ENCODE measurements at places on chromosomes 3 and 15. TPM values are rescaled to one million over a fixed set of nuclear protein-coding genes. Genes with fewer than 3 reads are reported as not detected.
A peak's percentile ranks its signal among the peaks of the same experiment; 100 is the strongest.

DNA sequence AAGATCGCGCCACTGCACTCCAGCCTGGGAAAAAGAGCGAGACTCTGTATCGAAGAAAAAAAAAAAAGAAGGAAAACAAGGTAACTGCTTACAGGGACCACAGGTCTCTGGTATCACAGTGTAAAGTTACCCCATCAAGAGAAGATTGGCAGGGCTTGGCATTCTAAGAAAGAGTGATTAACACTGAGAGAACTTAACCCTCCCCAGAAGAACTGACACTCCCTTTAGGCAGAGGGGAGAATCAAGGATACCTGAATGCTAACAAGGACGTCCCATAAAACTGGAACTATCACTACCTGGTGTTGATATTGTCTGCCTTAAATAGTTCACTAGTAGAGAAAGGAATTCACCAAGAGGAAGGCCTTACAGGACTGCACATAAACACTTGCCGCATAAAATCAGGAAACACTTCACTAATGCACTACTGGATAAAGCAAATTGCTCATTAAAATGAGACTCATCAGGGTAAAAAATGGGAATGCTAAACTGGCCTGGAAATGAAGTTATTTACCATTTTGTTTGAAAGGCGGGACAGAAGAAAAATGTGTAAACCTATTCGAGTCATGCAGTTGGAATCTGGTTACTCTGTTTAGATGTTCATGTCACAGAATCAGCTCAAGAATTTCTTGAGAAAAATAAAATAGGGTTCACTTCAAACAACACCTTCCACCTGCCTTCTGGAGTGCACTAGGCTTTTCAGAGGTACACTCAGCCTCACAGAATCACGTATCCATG lies 121.6 kb downstream of the FOXP1 start:
- no peaks in the 10 kb centered on the region for H3K36me3 ChIP-seq
- H3K4me3 ChIP-seq, result no peak overlapping the region
- H3K27me3 ChIP-seq, result no peaks in the 10 kb centered on the region
- H3K4me1 ChIP-seq, result no peaks in the 10 kb centered on the region

The ATP13A3 gene
- total RNA-seq, result 103 TPM

DNA sequence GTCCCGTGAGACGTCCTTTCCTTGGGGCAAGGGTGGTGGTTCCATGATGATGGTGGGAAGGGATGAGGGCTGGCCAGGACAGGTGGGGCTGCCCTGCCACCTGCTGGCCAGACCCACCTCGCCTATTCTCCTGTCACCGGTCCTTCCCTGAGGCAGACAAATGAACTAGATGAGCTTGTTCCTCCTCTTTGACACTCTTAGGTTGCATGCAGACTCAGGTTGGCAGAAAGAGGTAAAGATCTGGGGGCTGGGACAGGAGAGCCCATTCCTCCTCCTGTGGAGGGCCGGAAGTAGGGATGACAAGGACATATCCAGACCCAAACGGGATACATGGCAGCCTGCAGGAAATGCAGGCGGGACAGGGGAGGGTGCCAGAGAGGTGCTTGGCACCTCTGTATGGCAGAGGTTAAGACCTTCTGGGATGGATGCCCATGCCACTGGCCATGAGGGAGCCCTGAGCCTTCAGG lies 38.6 kb downstream of the ACSBG1 start:
- H3K27me3 ChIP-seq, result no peaks in the 10 kb centered on the region
- no peaks in the 10 kb centered on the region for H3K4me1 ChIP-seq
- H3K4me3 ChIP-seq, result no peak overlapping the region
- H3K27ac ChIP-seq, result no peak overlapping the region
- DNase-seq, result no peak

The CCDC39 gene
- total RNA-seq, result 0.60 TPM

The OPA1 gene
- 56.3 TPM for total RNA-seq

The CAND2 gene
- total RNA-seq, result 7.1 TPM

The GJD2 gene
- not detected for total RNA-seq

- H3K36me3 ChIP-seq, result no peaks in the 10 kb centered on the region
- H3K4me3 ChIP-seq, result no peak overlapping the region
- H3K27me3 ChIP-seq, result no peaks in the 10 kb centered on the region
- no peak overlapping the region for H3K27ac ChIP-seq
- no peak for DNase-seq
These were observed 61.5 kb downstream of the P3H2 start for GRCh38 chr3:190059242-190059590.

GRCh38 chr3:152513301-152513960 lies 244.7 kb downstream of the MBNL1 start:
- H3K27ac ChIP-seq, result no peak overlapping the region
- no peak overlapping the region for H3K4me3 ChIP-seq
- H3K4me1 ChIP-seq, result no peaks in the 10 kb centered on the region

The GOLGA8J gene
- total RNA-seq, result not detected

DNA sequence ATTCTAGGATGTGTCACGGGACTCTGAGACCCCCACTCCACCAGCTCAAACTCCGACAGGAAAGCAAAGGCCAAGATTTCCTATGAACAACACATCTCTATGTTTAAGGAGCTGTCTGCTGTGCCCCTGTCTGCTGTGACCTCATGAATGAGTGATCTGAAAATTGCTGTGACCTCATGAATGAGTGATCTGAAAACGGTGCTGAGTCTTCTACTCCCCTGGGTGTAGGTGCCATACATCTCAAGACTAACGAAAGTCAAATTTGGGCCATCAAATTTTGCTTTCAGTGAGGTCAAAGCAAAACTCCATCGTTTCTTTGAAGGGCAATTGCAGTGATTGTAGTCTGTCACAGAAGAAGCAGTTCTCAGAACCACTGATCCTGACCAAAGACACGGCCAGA lies 24.4 kb downstream of the IL5RA start:
- H3K27ac ChIP-seq, result no peak overlapping the region
- H3K27me3 ChIP-seq, result no peaks in the 10 kb centered on the region
- no peaks in the 10 kb centered on the region for H3K36me3 ChIP-seq
- no peak overlapping the region for H3K4me3 ChIP-seq
- DNase-seq, result no peak
- no peaks in the 10 kb centered on the region for H3K4me1 ChIP-seq

DNA sequence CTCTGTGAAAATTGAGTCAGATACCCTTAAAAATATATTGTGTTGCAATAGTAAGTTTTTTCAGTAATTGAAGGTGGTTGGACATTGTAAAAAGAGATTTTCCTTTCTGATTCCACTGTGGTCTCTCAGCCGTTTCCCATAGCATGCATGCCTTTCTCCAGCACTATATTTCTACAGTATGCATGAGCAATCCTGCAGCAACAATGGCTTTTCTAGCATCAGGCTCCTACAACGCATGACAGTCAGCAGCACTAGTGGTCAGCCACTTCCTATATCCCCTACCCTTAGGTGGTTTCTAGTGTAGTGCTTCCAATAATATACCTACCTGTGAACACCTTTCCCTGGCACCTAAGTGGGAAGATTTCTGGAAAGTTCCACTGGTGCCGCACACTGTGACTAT lies 55.4 kb upstream of the SNRPN start:
- H3K4me1 ChIP-seq, result no peaks in the 10 kb centered on the region
- H3K27ac ChIP-seq, result no peak overlapping the region
- no peak for DNase-seq
- H3K4me3 ChIP-seq, result no peak overlapping the region
- no peaks in the 10 kb centered on the region for H3K27me3 ChIP-seq
- H3K36me3 ChIP-seq, result no peaks in the 10 kb centered on the region

DNA sequence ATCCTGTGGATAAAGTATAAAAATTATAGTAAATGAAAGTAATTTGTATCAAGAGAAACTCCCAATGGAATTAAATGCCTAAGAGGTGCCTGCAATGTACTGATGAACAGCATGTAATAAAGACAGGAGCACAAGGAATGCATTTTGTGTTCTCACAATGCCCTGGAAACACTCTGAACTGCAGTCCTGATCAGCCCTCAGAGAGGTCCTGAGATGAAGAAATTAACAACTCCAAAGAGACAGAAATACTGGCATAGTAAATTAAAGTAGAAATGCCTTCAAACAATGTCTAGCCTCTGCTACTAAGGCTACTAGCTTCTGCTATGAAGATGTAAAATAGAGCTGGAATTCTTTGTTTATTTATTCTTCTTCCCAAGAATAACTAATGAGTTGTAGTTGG lies 59.9 kb downstream of the CFAP20DC start:
- DNase-seq, result no peak
- H3K4me3 ChIP-seq, result no peak overlapping the region
- no peak overlapping the region for H3K27ac ChIP-seq
- no peaks in the 10 kb centered on the region for H3K27me3 ChIP-seq
- H3K4me1 ChIP-seq, result no peaks in the 10 kb centered on the region
- H3K36me3 ChIP-seq, result no peaks in the 10 kb centered on the region

- no peak overlapping the region for H3K27ac ChIP-seq
- H3K36me3 ChIP-seq, result no peaks in the 10 kb centered on the region
- H3K27me3 ChIP-seq, result no peaks in the 10 kb centered on the region
- H3K4me1 ChIP-seq, result no peaks in the 10 kb centered on the region
- DNase-seq, result no peak
These were observed 53.3 kb downstream of the KY start for GRCh38 chr3:134597390-134597970.

DNA sequence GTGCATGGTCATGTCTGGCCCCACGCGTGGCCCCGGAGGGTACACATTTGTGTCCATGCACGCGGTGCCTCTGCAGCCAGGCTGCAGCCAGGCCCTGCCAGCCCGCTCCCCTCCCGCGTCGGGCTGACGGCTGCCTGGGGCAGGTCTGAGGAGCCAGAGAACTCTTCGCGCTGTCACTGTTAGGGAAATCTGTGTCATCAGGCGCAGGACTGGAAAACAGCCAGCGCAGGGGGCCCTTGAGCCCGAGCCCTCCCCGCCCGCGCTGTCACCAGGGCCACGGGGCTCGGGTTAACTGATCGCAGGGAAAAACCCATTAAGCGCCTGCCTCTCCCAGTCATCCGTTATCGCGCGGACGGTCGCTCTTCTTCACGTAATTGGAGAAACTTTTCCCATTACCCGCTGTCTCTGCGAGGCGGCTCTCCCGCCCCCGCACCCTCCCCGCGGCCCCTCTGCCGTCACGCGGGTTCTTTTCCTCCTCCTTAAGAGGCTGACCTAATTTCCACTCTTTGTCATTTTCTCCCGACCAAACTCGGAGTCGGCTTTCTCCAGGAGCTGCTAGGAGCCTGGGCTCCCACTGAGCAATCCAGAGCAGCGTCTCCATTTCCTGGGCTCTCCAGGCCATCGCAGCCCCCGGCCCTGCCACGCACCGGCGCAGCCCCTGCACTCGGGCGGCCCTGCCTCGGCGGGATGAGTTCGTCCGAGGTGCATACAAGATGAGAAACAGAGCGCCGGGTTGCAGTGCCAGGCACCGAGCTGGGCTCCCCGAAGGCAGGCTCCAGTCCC lies 57.5 kb upstream of the PRR23E start:
- peak; percentile 68 for DNase-seq
- H3K36me3 ChIP-seq, result no peaks in the 10 kb centered on the region
- no peak overlapping the region for H3K27ac ChIP-seq
- H3K27me3 ChIP-seq, result peaks cover 5% of the 10 kb centered on the region

The USP8 gene
- total RNA-seq, result 72.4 TPM

DNA sequence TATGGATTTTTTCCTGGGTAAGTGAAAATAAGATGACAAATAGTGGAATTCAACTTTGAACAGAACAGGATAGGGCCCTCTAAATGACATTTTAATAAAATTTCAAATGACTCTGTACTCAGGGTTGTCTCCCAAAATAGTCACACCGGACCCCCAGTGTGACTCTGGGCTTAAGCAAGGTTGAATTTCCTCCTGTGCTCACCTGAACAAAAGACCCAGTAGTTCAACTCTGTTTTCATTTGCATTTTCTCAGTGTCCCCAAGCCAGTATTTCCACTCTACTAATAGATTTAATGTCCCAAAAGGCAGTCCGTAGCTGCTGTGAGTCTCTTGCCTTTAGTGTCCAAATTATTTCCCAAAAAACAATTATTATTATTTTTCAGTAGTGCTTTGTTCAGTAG lies 296.6 kb downstream of the PLOD2 start:
- no peaks in the 10 kb centered on the region for H3K27me3 ChIP-seq
- no peak overlapping the region for H3K4me3 ChIP-seq

- no peak overlapping the region for H3K4me3 ChIP-seq
- H3K27ac ChIP-seq, result no peak overlapping the region
- no peaks in the 10 kb centered on the region for H3K27me3 ChIP-seq
These were observed 198.4 kb upstream of the ST8SIA2 start for GRCh38 chr15:92195241-92195640.

GRCh38 chr15:51212909-51213308 lies 118.2 kb upstream of the TNFAIP8L3 start:
- no peak overlapping the region for H3K4me3 ChIP-seq
- H3K4me1 ChIP-seq, result no peaks in the 10 kb centered on the region
- H3K36me3 ChIP-seq, result no peaks in the 10 kb centered on the region
- H3K27ac ChIP-seq, result no peak overlapping the region
- no peaks in the 10 kb centered on the region for H3K27me3 ChIP-seq

The KCNMB3 gene
- 3.7 TPM for total RNA-seq

- peaks cover 2% of the 10 kb centered on the region for H3K4me1 ChIP-seq
- H3K27me3 ChIP-seq, result peaks cover 94% of the 10 kb centered on the region
- H3K36me3 ChIP-seq, result no peaks in the 10 kb centered on the region
- H3K4me3 ChIP-seq, result no peak overlapping the region
These were observed 12.2 kb downstream of the ZIC1 start for GRCh38 chr3:147421184-147421912.

GRCh38 chr15:50944672-50945071 lies 36.2 kb downstream of the AP4E1 start:
- no peak overlapping the region for H3K4me3 ChIP-seq
- H3K4me1 ChIP-seq, result no peaks in the 10 kb centered on the region
- DNase-seq, result no peak
- no peak overlapping the region for H3K27ac ChIP-seq

DNA sequence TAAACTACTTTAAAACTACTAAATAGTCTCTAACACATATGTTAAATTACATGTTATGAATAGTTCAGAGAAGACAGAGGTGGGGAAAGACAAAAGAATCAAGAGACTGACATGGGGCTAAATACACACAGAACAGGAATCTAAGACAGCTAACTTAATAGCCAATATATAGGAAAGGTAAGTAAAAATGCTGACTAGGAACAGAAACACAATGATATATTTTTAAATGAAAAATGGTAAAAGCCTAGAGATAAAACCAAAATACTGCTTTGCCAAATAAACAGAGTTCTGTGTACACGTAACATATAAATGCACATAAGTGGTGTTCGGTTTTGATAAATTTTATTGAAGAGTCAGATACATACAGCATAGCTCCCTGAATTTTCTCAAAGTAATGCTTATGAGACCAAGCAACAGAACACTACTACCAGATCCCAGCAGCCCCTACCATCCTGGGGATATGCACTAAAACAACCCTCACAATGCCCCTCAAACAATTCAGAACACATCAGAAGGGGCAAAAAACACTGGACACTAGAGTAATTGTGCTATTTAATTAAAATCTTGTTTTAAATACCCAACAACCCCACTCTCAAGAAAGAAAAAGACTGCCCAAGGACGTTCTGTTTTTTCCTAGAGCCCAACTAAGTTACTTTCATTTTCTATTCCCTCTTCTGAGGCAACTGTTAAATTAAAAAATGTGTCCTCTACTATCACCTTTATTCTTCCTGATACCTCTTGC lies 121.1 kb downstream of the ADAM10 start:
- peaks cover 12% of the 10 kb centered on the region for H3K4me1 ChIP-seq
- H3K27ac ChIP-seq, result peak overlapping the region; percentile 87
- no peaks in the 10 kb centered on the region for H3K36me3 ChIP-seq
- no peaks in the 10 kb centered on the region for H3K27me3 ChIP-seq
- no peak for DNase-seq
- H3K4me3 ChIP-seq, result peak overlapping the region; percentile 64

Data from kidney (tissue), 22 donors.